Activated naive CD4-positive, alpha-beta T cell treated with anti-CD3 and anti-CD28 coated beads, Interleukin-2, amount 10 ng/mL, durations not matched to agents 7 days and 5 days (primary cell): ENCODE measurements at places on chromosomes 1 and 21.

GRCh38 chr1:114314098-114314497 is 160.4 kb upstream of the SYT6 start:
- no peaks in the 10 kb centered on the region for H3K36me3 ChIP-seq
- H3K27me3 ChIP-seq: peaks cover 3% of the 10 kb centered on the region
- no peak overlapping the region for H3K27ac ChIP-seq
- no peak for DNase-seq
- H3K4me3 ChIP-seq: no peak overlapping the region
- no peaks in the 10 kb centered on the region for H3K4me1 ChIP-seq

DNA sequence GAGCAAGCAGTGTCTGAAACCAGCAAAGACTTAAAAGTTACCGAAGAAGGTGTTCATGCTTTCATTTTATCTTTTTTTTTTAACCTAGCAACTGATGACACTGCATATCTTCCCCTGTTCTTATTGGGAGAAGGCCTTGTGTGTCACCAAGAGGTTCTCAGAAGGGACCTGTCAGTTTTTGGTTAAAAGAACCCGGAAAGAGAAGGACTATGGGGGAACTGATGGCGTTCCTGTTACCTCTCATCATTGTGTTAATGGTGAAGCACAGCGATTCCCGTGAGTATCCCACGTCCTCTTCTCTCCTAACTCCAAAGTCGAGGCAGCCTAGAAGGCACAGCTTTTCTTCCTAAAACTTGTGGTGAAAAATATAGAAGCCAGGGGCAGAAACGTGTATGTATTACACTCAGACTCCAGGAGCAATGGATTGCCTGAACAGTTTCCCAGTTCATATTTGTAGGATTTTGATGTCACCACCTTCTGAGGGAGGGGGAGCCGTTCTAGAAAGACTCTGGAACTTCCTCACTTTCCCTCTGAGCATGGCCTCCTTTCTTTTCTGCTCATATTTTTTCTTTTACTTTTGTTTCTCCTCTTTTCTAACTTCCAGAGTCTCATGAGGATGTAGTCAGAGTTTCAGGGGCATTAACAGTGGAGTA is at the start of gene MR1:
Gene MR1, plus strand, starts transcription at position 185 of the 653 bp plus-strand sequence. Its CDS starts 25 bp downstream, at position 210.
- DNase-seq: peak; percentile 57
- peak within 1 kb of the TSS; percentile 95 for H3K27ac ChIP-seq
- H3K36me3 ChIP-seq: peaks cover 28% of the 10 kb centered on the region
- H3K27me3 ChIP-seq: no peaks in the 10 kb centered on the region

DNA sequence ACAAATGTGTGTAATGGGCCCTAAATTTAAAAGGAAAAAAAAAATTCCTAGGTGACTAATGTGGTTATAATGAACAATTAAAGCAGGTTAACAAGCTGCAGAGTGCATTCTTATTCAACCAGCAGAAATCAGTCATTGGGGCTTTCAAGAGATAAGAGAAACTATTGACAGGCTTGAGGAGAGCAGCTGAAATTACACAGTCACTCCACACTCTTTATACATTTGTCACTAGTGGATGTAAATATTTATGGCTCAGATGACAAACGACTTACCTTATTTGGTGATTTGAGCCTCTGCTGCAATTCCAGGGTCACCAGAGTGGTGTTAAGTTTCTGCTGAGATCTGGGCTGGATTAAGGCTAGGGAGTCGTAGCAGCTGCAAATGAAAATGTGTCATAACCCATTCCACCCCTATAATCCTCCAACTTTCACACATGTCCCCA is 896.3 kb downstream of the TTLL7 start:
- H3K27me3 ChIP-seq: no peaks in the 10 kb centered on the region
- H3K27ac ChIP-seq: no peak overlapping the region
- no peak overlapping the region for H3K4me3 ChIP-seq
- no peaks in the 10 kb centered on the region for H3K4me1 ChIP-seq

- DNase-seq: no peak
- peaks cover 4% of the 10 kb centered on the region for H3K36me3 ChIP-seq
- H3K27ac ChIP-seq: no peak overlapping the region
- H3K4me1 ChIP-seq: no peaks in the 10 kb centered on the region
- H3K27me3 ChIP-seq: no peaks in the 10 kb centered on the region
- H3K4me3 ChIP-seq: no peak overlapping the region
These were observed 155.4 kb downstream of the SMYD3 start for GRCh38 chr1:246351721-246352120.

DNA sequence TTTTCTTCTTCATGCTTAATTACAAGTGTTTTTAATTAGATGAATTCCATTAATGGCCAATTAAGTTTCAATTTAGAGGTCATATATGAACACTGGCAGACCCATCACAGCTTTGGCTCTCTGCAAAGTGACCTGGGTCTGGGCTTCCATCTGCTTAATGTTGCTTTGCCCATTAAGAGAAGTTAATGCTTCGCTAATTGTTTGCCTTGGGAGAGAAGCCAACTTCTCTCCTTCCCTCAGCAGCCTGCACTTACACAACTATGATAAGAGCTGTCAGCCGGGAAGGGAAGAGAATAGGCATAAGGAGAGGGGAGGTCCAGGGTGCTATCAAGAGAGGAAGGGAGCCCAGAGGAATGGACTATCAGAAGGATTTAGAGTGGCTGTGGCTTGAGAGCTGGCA is 29.0 kb upstream of the CCDC190 start:
- H3K27ac ChIP-seq: no peak overlapping the region
- H3K4me3 ChIP-seq: no peak overlapping the region
- H3K4me1 ChIP-seq: no peaks in the 10 kb centered on the region
